Thoracic aorta (tissue), 2 donors: ENCODE measurements at places on chromosomes 7 and 10.

- peaks cover 18% of the 10 kb centered on the region for H3K36me3 ChIP-seq
- H3K4me3 ChIP-seq = no peak overlapping the region
- no peak overlapping the region for H3K27ac ChIP-seq
- H3K4me1 ChIP-seq = no peaks in the 10 kb centered on the region
- DNase-seq = no peak
- H3K27me3 ChIP-seq = no peaks in the 10 kb centered on the region
Measured at GRCh38 chr7:16615228-16615627, 30.3 kb downstream of the ANKMY2 start.

GRCh38 chr7:28479507-28479947 lies 67.2 kb downstream of the CREB5 start:
- no peaks in the 10 kb centered on the region for H3K36me3 ChIP-seq
- DNase-seq = no peak
- no peak overlapping the region for H3K4me3 ChIP-seq

DNA sequence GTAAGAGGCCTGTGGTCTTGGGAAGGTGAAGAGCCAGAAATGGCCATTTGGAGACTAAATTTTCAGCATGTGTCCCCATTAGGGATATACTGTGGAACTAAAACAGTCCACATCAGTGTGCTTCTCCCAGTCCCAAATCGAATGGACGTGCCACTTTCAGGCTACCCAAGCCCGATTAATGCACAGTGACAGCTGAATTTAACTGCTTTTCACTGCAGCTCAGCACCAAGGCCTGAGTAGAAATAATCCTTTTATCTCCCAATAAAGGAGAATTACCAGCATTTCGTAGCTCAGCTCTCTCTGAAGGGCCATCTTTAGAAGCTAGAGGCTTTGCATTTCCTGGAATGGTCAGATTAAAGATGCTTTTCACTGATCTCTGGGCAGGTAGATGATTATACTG lies 183.3 kb downstream of the NPSR1 start:
- no peaks in the 10 kb centered on the region for H3K27me3 ChIP-seq
- no peak for DNase-seq
- H3K4me3 ChIP-seq = no peak overlapping the region
- no peaks in the 10 kb centered on the region for H3K36me3 ChIP-seq
- no peak overlapping the region for H3K27ac ChIP-seq

GRCh38 chr10:13706175-13706574 lies 119.4 kb downstream of the PRPF18 start:
- H3K4me3 ChIP-seq = no peak overlapping the region
- DNase-seq = no peak
- no peaks in the 10 kb centered on the region for H3K36me3 ChIP-seq
- no peak overlapping the region for H3K27ac ChIP-seq
- H3K27me3 ChIP-seq = no peaks in the 10 kb centered on the region
- peaks cover 37% of the 10 kb centered on the region for H3K4me1 ChIP-seq

- H3K36me3 ChIP-seq = peaks cover 10% of the 10 kb centered on the region
- H3K4me3 ChIP-seq = no peak overlapping the region
- no peak overlapping the region for H3K27ac ChIP-seq
- no peaks in the 10 kb centered on the region for H3K27me3 ChIP-seq
- no peak for DNase-seq
- no peaks in the 10 kb centered on the region for H3K4me1 ChIP-seq
Measured at GRCh38 chr10:132727411-132727810, 58.5 kb downstream of the NKX6-2 start.

DNA sequence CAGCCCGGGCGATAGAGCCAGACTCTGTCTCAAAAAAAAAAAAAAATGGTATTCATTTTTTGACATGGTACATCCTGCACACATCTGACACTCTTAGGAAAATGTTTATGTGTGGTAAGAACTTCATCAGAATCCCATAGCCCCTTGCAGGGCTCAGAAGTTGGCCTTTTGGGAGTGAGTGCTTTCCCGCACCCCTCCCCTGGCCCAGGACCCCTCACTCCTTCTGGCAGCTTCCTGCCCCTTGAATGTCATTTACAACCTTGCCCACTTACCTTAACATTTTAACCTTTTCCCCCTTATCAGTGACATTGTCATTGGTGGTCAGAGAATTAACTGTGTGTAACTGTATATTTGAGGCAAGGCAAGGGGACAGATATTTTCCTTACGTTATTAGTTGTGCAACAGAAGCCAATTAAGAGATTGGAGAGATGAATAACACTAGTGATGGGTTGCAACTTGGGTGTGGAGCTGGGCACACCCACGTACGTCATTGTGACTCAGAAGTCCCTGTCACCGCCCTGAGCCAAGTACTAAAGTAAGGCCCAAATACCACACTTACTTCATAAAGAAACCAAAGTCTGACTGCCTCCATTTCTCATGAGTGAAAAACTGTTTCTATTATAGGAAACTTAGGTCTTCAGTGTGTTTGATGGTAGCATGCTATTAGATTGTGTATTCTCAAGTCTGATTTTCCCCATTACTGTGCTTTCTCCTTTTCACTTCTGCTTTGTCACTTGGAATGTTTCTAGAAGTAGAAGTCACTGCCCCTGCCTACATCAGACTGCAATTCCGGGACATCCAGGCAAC lies 31.6 kb downstream of the OGDH start:
- peaks cover 60% of the 10 kb centered on the region for H3K4me1 ChIP-seq
- no peaks in the 10 kb centered on the region for H3K36me3 ChIP-seq
- peak overlapping the region; percentile 78 for H3K27ac ChIP-seq
- H3K27me3 ChIP-seq = no peaks in the 10 kb centered on the region

GRCh38 chr10:36638462-36639155 lies 486.8 kb upstream of the ANKRD30A start:
- H3K4me1 ChIP-seq = no peaks in the 10 kb centered on the region
- no peak overlapping the region for H3K4me3 ChIP-seq
- DNase-seq = no peak
- H3K36me3 ChIP-seq = no peaks in the 10 kb centered on the region

GRCh38 chr10:65394502-65395297 lies 1531.1 kb upstream of the LRRTM3 start:
- DNase-seq = no peak
- no peaks in the 10 kb centered on the region for H3K27me3 ChIP-seq
- H3K27ac ChIP-seq = no peak overlapping the region
- H3K36me3 ChIP-seq = no peaks in the 10 kb centered on the region

DNA sequence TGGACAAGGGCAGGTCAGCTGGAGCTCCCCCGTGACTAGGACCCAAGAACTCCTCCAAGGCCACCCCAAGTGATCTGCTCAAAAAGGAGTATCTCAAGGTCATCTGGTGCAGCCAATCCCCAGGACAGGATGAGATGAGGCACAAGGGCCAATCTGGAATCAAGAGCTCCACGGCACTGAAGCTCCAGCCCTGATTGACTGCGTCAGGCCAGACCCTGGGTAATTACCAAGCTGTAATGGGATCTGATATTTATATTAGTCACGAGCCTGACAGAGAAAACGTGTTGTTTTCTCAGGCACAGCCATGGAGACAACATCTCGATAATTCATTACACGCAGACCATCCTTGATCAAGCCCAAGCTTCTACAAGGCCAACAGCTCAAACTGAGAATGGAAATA lies 4.2 kb downstream of the KCNMA1 start:
- DNase-seq = no peak

DNA sequence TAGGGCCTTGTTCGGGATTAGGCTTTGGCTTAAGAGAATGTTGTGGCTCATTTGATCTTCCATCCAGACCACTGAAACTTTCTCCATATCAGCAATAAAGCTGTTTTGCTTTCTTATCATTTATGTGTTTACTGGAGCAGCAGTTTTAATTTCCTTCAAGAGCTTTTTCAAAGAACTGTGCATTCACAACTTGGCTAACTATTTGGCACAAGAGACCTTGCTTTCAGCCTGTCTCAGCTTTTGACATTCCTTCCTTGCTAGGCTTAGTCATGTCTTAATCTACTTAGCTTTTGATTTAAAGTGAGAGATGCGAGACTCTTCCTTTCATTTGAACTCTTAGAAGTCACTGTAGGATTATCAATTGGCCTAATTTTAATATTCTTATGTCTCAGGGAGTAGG lies 19.1 kb upstream of the AKR1B1 start:
- no peak overlapping the region for H3K27ac ChIP-seq
- no peak for DNase-seq

- no peaks in the 10 kb centered on the region for H3K27me3 ChIP-seq
- no peak overlapping the region for H3K27ac ChIP-seq
- no peak for DNase-seq
- no peak overlapping the region for H3K4me3 ChIP-seq
- H3K4me1 ChIP-seq = peaks cover 39% of the 10 kb centered on the region
- H3K36me3 ChIP-seq = no peaks in the 10 kb centered on the region
Measured at GRCh38 chr7:1454542-1454941, 4.7 kb downstream of the MICALL2 start.

DNA sequence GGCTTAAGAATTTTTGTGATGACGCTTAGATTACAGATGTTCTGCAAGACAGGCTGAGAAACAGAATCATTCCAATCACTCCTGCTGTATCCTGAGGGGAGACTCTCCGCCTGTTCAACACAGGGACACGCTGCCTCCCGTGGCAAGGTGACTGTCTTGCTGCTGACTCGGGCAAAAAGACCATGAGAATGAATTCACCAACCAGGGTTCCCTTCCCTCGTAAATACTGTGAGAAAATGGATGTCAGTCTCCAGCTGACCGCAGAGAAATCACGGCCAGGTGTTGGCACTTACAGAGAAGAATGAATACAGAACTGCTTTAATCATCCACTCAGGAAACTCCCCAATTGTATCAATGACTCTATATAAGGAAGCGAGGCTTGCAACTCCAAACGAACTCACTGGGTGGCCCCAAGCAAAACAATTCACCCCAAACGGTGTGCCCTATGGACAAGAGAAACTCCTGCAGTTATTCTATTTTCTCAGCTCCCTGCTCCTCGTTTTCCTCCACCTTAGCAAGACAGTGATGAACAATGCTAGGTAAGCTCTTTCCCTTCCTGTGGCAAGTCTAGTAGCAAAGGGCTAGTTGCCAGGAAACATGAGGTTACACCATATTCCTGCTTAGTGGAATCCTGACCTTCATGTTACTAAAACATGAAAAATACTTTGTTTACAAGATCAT lies 22.8 kb downstream of the GNA12 start:
- no peak overlapping the region for H3K27ac ChIP-seq
- no peak for DNase-seq
- H3K4me3 ChIP-seq = no peak overlapping the region
- peaks cover 10% of the 10 kb centered on the region for H3K4me1 ChIP-seq

DNA sequence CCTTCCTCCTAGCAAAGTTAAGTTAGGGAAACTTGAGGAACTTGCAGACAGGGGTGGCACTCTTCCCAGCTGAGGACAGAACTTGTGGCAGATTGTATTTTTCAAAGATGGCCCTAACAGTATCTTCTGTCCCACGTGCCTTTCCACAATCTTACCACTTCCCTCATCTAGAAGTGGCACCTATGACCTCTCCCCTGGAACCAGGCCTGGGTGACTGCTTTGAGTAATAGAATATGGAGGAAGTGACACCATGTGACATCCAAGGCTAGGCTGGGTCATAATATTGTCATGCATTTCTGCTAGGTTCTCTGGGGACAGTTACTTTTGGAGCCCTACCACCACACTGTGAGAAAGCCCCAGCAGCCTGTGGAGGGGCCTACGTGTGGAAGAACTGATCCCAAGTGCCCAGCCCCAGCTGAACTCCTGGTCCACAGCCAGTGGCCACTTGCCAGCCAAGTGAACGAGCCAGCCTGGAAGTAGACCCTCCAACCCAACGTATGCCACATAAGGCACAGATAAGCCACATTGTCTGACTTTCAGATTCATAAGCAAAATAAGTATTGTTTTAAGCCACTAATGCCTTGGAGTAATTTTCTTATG lies 193.7 kb downstream of the PTPN20 start:
- no peaks in the 10 kb centered on the region for H3K27me3 ChIP-seq
- no peaks in the 10 kb centered on the region for H3K36me3 ChIP-seq
- no peak overlapping the region for H3K4me3 ChIP-seq
- DNase-seq = no peak

DNA sequence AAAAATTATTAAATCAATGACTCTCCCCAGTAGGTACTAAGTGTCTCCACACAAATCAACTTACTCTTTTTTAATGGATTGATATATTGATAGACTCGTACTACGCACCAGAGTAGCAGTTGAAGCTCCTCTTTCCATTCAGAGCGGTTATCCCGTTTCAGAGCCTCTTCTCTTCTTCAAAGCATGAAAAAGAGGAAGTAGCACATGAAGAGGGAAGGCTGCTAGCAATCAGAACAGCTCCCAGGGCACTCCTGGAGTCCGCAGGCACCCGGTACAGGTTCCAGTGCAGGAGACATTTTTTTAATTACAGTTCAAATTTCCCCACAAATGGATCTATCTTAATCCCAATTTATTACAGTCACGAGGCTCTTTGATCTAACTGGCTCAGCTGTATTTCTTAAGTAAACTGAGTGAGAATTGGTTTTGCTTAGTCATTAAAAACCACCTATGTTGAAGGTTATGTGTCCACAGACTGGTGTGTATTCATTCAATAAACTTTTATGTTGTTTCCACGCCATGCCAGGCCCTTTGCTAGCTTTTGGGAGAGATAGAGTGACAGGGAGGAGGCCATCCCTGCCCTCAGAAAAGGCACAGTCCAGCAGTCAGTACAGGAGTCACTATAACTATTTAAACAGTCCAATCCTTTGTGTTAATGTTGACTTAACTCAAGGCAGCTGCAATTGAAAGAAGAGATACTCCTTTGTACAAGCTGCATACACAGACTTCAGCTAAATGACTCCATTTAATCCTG lies 32.1 kb upstream of the CALN1 start:
- no peak for DNase-seq
- no peaks in the 10 kb centered on the region for H3K27me3 ChIP-seq
- H3K27ac ChIP-seq = no peak overlapping the region

GRCh38 chr7:20312562-20312961 lies 18.1 kb upstream of the ITGB8 start:
- H3K4me1 ChIP-seq = no peaks in the 10 kb centered on the region
- H3K36me3 ChIP-seq = no peaks in the 10 kb centered on the region
- H3K27me3 ChIP-seq = no peaks in the 10 kb centered on the region
- DNase-seq = no peak

GRCh38 chr7:158586499-158587161 lies 993 bp downstream of the PTPRN2 start:
- peaks cover 13% of the 10 kb centered on the region for H3K4me1 ChIP-seq
- no peaks in the 10 kb centered on the region for H3K27me3 ChIP-seq
- peak overlapping the region; percentile 60 for H3K4me3 ChIP-seq
- no peaks in the 10 kb centered on the region for H3K36me3 ChIP-seq
- no peak for DNase-seq

DNA sequence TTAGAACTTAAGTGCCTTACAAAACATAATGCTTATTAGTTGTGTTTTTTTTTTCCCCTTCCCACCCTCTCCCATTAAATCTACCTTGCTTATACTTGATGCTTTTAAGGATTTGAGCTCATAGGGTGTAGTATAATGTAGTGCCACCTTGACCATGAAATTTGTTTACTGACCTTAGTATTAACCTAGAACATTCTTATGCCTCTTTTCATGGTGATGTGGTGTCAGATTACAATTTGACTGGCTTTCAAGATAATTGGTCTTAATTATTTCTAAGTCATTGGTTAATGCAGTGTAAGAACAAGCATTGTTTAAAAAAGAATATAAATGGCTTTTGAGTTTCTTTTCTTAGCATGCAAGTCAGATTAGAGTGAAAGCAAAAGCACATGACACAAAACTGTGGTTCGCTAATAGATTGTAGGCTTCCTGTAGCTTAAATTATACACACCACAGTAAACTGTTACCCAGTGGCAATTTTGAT lies 61.8 kb downstream of the ADD3 start:
- no peaks in the 10 kb centered on the region for H3K27me3 ChIP-seq
- H3K4me1 ChIP-seq = peaks cover 28% of the 10 kb centered on the region
- H3K4me3 ChIP-seq = peak overlapping the region; percentile 57
- DNase-seq = no peak
- H3K36me3 ChIP-seq = no peaks in the 10 kb centered on the region
- H3K27ac ChIP-seq = no peak overlapping the region

GRCh38 chr10:19832699-19833098 lies 16.5 kb downstream of the PLXDC2 start:
- no peaks in the 10 kb centered on the region for H3K36me3 ChIP-seq
- peaks cover 26% of the 10 kb centered on the region for H3K4me1 ChIP-seq
- DNase-seq = no peak
